ENCODE measurements at places on chromosomes 5 and 9.
A peak's percentile ranks its signal among the peaks of the same experiment; 100 is the strongest.

GRCh38 chr9:72445306-72445995 lies 76.0 kb upstream of the TMC1 start:
- no peak for ATAC-seq

DNA sequence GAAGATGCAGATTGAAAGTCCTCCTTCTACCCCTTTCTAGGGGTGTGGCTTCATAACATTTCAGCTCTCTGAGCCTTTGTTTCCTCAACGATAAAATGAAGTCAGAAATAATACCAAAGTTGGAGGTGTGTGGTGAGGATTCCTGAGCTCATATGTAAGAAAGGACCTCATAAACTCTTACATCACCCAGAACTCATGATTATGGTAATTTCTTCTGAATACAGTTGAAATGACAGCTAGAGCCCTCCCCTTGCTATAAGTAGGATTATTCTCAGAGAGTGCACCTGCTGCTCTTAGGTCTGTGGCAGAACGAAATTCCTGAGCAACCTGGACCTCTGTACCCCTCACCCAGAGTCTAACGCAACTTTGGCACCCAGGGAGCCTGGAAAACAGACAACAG lies 291.4 kb upstream of the KLF4 start:
- ATAC-seq = peak; percentile 77

DNA sequence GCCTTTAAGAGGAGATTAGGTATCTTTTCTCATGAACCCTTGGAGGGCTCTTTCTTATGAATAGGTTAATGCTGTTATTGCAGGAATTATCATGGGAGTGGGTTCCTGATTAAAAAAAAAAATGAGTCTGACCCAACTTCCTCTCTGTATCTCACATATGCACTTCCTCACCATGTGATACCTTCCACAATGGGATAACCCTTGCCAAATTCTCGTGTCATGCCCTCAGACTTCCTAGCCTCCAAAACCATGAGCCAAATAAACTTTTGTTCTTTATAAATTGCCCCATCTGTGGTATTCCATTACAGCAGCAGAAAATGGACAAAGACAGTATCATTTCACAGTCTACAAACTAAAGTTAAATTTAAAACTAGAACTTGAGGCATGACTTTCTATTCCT lies 1.0 kb downstream of the OR1B1 start:
- ATAC-seq = no peak

- ATAC-seq = no peak
These were observed 55.3 kb downstream of the JAKMIP2 start for GRCh38 chr5:147727200-147727599.

GRCh38 chr5:146441896-146442295 lies 5.2 kb upstream of the TCERG1 start:
- ATAC-seq = no peak

GRCh38 chr5:172187118-172188032 lies 649 bp downstream of the STK10 start:
- ATAC-seq = peak; percentile 17

DNA sequence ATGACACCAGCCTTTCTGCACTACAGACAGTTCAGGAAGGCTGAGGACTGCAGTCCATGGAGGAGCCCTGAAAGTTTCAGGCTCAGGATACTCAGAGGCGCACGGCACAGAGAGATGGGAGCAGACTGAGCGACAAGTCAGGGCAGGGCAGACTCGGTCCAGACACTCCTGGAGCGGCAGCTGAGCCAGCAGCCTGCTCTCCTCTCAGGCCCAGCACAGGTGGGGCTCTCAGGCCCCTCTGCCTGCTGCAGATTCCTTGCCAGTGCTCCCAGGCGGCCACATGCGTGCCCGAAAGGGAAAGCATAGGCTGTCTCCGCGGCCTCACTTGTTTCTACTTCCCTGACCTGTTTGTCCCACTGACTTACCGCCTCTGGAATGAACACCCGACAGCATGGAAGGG lies 228.3 kb downstream of the IRX2 start:
- no peak for ATAC-seq
